ENCODE measurements at places on chromosomes 5 and 9.

GRCh38 chr9:121281614-121282276, 13.8 kb downstream of the GSN start:
- no peak for DNase-seq

DNA sequence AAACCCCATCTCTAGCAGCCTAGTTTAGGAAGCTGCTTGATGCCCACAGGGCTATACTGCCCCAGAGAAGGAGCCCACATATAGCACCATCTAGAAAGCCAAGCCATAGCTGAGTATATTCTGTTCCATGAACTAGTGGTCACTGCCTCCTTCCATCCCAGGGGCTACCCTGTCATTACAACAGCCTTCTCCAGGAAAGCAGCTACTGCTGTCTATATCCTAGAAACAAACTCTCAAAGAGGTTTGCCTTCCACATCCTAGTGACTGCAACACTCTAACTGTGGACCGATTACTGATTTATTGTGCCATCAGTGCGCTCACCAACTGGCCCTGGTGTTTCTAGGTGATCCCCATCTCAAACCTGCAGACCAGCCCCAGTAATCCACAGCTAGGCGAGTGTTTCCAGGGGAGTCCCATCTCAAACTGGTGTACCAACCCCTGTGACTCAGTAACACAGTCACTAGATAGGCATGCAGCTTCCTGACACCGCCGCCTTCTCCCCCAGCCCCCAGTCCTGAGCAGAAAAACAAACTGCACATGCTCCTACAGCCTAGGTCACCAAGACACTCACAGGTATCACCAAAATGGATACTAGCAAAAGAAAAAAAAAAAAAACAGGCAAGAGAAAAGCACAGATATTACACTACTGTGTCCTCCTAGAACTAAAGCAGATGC, 14.8 kb downstream of the SPTLC1 start:
- DNase-seq, result no peak

- DNase-seq, result no peak
These were observed 21.8 kb upstream of the FKTN start for GRCh38 chr9:105535920-105536668.

GRCh38 chr5:107263387-107264018, 407.2 kb downstream of the EFNA5 start:
- DNase-seq, result no peak

DNA sequence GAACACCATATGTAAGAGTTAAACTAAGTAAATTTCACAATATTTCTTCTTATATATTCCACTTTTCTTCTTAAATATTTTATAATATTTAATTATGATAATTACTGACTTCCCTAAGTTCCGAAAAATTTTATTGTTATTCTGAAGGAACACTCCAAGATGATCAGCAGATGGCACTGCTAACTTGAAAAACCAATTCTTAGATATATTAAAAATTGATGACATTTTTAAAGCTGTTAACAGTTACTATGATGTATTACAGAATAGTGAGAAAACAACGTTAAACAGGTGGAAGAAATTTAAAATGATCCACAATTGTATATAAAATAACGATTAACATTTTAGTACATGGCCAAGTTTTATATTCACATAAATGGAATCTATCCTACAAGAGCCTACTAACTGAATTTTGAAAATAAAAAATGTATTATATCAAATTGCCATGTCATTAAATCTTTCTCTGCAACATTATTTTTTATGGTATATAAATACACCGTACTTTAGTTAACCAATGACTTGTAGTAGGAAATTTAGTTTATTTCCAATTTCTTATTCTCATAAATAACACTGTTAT, 30.1 kb upstream of the MUSK start:
- no peak for DNase-seq

DNA sequence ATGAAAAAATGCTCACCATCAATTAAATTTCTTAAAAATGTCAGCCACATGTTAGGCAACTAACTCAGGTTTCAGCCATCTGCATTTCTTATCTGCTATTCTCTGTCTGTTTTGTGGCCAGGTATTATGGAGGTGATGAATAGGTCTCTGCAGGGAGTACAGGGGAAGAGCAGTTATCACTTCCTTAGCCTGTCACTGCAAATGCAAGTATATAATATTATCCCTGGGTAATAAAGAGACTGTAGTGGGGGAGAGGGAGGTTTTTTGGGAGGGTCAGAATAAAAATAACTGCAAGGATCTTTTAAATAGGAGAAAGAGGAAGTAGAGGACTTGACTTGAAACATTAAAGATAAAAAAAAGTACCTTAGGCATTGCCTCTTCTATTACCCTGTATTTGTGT, 49.6 kb upstream of the PTGER4 start:
- no peak for DNase-seq

DNA sequence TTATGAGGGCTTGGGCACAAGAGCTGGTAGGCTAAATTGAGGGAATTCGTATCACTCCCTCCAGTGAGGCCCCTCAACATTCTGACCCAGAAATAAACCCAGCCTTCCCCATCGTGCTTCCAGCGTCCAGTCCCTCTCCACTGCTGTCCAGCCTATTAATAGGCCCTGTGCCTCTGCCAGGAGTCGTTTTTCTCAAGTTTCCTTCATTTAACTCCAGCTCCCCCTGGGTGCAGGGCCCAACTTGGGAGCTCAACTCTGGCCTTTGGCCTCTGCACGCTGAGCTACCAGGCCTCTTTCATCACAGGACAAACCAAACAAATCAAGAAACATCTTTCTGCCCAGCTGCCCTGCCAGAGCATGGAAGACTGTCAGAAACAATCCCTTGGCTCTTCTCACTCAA, 10.0 kb downstream of the HBEGF start:
- no peak for DNase-seq

DNA sequence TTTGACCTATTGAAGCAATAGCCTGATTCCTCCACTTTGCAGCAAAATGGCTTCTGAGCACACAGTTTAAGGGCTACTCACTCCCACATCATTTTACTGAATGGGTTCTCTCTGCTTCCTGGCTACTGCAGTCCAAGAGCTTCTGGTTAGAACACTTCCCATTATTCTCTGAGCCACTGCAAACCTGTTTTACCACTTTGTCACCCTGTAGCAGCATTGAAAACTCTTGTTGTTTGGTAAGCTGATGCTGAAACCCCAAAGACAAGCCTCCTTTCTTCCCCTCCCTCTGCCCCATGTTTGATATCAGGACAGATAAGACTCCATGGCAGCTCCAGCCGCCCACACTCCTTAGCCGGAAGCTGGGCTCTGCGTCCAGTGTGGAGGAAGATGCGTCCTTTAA, 84.4 kb upstream of the RARS1 start:
- no peak for DNase-seq

GRCh38 chr5:109956884-109957283, 267.2 kb downstream of the MAN2A1 start:
- DNase-seq, result no peak

DNA sequence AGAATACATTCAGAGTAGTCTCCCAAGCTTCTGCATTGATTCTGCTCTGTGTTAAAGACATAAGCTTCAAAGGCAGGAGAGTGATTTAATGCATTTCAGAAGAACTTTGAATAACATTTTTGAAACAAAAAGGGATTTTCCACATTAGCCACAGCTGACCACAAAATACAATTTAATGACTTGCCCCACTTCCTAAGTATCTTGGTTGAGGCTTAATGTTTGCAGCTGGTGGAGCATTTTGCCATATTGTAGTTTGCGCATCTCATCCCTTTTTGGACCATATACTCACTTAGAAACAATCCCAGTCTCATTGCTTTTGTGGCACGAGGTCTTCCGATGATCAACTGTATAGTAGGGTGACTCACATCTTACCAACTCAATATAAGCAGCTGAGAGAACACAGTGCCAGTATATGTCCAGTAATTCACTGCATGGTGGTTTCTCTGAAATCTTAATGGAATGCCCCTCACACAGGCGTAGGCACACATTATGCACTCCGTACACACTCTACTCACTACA, 455.8 kb upstream of the PTGER4 start:
- no peak for DNase-seq

DNA sequence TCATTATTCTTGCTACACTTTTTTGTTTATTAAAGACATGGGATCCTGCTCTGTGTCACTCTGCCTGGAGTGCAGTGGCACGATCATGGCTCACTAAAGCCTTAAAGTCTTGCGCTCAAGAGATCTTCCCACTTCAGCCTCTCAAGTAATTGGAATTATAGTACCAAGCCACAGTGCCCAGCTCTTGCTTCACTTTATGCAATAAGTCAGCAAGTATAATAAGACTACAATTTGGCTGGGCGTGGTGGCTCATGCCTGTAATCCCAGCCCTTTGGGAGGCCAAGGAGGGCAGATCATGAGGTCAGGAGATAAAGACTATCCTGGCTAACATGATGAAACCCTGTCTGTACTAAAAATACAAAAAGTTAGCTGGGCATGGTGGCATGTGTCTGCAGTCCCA, 5.9 kb downstream of the C9orf153 start:
- no peak for DNase-seq

GRCh38 chr9:91416096-91416712, 7.4 kb downstream of the NFIL3 start:
- no peak for DNase-seq

- DNase-seq, result no peak
These were observed 113.8 kb upstream of the VCAN start for GRCh38 chr5:83357621-83358231.

DNA sequence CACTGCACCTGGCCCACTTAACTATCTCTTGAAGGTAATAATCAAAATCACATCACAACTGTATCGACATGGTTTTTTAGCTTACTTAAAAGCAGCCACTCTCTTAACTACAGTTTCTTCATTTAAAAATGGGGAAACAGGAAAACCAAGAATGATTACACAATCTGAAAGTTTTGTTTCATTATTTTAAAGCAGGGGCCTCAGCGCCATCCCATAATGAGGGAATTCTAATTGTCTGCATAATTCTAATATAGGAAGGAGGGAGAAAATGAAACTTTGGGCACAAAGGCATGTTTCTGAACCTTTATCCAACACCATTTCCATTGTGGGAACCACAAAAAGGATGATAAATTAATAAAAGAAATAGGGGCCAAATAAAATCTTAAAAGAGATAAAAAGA, 7.6 kb downstream of the HACD4 start:
- DNase-seq, result no peak

GRCh38 chr5:112390327-112390726, 28.8 kb downstream of the EPB41L4A start:
- DNase-seq, result no peak

DNA sequence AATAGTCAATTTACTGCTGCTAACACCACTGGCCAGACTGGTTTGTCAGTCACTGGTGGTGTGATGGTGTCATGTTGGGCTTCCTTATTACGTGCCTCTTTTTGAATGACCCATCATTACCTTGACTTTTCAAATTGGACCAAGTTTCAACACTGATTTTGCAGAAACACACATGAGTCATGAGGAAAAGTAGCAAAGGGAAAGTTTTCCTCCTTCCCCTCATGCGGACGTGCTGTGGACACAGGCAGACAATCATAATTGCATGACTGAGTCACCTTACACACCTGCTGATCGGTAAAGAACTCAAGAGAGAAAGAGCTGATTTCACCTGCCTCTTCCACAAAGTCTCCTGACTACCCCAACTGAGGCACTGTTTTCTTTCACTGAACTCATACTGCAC, 324.5 kb downstream of the ARRDC3 start:
- DNase-seq, result no peak

DNA sequence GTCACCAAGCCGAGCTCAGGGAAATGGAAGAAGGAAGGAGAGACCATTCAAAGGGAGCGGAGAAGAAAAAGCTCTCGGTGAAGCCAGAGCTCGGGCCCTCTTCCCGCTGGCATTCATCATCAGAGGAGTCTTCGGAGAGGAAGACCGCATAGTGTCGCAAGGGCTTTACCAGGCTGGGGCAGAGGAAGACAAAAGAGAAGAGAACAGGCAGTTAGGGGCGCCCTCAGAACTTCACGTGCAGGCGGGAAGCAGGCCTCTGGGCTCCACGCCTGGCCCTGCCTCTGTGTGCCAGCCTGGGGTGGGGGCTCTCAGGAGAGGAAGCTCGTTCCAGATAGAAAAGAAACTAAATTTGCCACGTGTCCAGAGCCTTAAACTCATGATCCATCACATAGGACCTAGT, 31.7 kb downstream of the CRB2 start:
- no peak for DNase-seq

GRCh38 chr9:106954558-106954957, 91.6 kb downstream of the ZNF462 start:
- DNase-seq, result no peak

DNA sequence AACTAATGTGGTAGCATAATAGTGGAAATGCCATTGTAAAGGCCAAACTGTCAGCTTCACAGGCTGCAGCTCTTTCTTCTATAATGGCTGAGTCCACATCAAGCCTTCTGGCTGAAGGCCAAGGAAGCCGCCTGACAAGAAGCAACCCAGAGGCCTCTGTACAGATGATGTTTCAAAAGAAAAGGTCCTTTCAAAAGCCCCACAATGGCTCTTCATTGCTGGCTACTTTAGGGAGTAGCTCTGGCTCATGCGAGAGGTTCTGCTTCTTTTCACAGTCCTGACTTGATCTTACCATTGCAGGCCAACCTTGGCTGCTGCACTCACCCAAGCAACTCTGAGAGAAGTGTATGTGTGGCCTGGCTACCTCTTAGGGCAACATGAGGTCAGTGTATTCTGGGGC, 54.5 kb upstream of the EQTN start:
- DNase-seq, result no peak
